ENCODE measurements at places on chromosomes 7 and 10. TPM values are rescaled to one million over a fixed set of nuclear protein-coding genes. Genes with fewer than 3 reads are reported as not detected.

The GATA3 gene
- total RNA-seq: 0.69 TPM

The MYH16 gene
- total RNA-seq: not detected

The TAS2R39 gene
- not detected for total RNA-seq

The CHAT gene
- total RNA-seq: 2.3 TPM

The FAM25A gene
- total RNA-seq: not detected

The RASSF4 gene
- total RNA-seq: 15.7 TPM

The ZPBP gene
- total RNA-seq: 0.92 TPM

The CALHM1 gene
- total RNA-seq: 0.23 TPM

The BAMBI gene
- total RNA-seq: 10.4 TPM

The FXYD4 gene
- total RNA-seq: not detected

The CCL24 gene
- total RNA-seq: not detected

The MMRN2 gene
- total RNA-seq: 5.1 TPM

The AGK gene
- total RNA-seq: 53.7 TPM

The PROSER2 gene
- 0.92 TPM for total RNA-seq

The TRPV5 gene
- 0.23 TPM for total RNA-seq

The LRIT1 gene
- total RNA-seq: not detected

The PTPRZ1 gene
- total RNA-seq: 319 TPM

The UPK3BL2 gene
- 2.8 TPM for total RNA-seq

The PDZD7 gene
- total RNA-seq: 7.2 TPM

The CALN1 gene
- total RNA-seq: 41.5 TPM

The NXPH1 gene
- total RNA-seq: 94.6 TPM

The GPR37 gene
- total RNA-seq: 10.8 TPM

The OR2A7 gene
- total RNA-seq: 0.69 TPM

The TAS2R4 gene
- total RNA-seq: 4.4 TPM

The TUBB8 gene
- total RNA-seq: not detected

The TRIL gene
- total RNA-seq: 33.9 TPM

The C7orf57 gene
- total RNA-seq: 5.8 TPM

The SLC35B4 gene
- 32.3 TPM for total RNA-seq

The ABCB1 gene
- total RNA-seq: 12.2 TPM

The SVIL gene
- total RNA-seq: 22.6 TPM

The AKR1C4 gene
- total RNA-seq: not detected

The SLC13A4 gene
- 18.9 TPM for total RNA-seq

The LZTS2 gene
- 18.5 TPM for total RNA-seq

The MSS51 gene
- 3.5 TPM for total RNA-seq

The NPSR1 gene
- 1.8 TPM for total RNA-seq

The PRLHR gene
- total RNA-seq: 1.2 TPM

Measured in diencephalon (tissue), 1 donor.